Kasumi-1 (cell line): ENCODE measurements at places on chromosomes 11 and 22.
A peak's percentile ranks its signal among the peaks of the same experiment; 100 is the strongest.

GRCh38 chr22:33996824-33997223, 76.5 kb upstream of the LARGE1 start:
- no peak for DNase-seq

- no peak for DNase-seq
These were observed 36.2 kb upstream of the DDX6 start for GRCh38 chr11:118827118-118827517.

- DNase-seq: no peak
These were observed 4.8 kb downstream of the LINC01488 start for GRCh38 chr11:69486056-69486772.

DNA sequence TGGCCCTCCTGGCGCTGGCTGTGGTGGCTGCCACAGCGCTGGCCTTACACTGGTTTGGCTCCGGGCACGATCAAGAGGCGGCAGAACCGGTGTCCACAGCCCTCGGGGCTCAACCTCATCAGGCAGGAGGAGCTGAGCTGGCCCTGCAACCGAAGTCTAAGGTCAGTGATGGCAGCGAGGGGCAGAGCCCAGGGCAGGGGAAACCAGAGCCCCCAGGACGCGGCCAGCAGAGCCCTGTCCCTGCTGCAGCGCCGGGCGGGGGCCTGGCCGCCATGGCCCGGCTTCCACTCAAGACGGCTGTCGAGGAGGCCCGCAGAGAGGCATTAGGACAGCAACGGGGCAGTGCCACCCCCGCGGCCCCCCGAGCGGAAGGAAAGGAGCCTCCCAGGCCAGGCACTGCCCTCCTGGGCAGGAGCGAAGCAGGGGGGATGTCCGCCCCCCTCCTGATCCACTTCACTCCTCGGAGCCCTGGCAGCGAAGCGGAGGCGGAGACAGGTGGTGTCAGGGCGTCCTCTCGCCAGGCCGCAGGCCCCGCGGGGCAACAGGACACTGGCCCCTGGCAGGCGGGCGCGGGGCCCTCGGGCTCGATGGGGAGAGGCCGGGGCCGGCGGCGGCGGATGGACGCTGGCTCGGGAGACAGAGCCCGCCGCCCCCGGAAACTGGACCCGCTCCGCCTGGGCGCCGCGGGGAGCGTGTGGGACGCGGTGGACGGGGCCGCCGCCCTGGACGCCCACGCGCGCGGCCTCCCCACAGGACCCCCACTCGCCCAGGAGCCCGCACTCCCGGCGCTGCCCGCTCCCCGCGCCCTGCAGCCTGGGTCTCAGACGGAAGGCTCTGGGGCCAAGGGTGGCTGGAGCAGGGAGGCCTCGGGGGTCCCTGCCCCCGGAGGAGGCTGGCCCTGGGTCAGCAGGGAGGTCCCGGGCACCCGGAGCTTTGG, 895 bp downstream of the KLHDC7B start:
- no peak for DNase-seq

DNA sequence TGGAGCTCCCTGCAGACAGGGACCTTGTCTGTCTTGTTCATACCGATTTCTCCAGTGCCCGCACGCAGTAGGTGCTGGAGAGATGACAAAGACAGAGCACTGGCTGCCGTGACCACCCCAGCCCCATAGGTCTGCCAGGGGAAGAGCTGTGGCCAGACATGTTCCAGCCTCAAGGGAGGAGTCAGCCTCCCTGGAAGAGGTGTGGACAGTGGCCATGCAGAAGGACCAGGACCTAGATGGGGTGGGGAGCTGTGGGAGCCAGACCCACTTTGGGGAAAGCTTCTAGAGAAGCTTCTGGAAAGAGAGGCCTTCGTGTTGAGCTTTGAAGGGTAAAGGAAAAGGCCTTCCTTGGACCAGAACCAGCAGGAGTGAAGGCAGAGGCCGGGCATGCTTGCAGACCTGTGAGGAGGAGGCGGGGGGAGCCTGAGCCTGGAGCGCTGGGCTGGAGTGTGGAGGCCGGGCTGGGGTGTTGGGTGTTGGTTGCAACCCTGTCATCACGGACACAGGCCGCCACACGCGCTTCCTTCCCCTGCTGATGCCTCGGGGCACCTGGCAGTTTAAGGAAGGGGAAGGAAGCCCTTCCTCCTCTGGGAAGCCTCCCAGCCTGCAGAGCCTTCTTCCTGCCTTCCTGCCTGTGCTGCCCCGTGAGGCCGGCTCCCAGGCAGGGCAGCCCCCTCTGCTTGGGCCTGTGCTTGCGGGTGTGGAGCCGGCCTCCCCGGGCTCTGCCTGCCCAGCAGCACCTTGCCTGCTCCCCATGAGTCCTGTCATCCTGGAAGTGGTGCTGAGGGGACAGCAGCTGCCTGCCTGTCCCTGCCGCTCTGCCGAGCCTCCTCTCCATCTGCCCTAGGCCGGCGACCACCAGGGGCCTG, 12.3 kb downstream of the RELT start:
- DNase-seq: peak; percentile 74

- no peak for DNase-seq
These were observed 975.5 kb upstream of the CCDC90B start for GRCh38 chr11:84261707-84262106.

DNA sequence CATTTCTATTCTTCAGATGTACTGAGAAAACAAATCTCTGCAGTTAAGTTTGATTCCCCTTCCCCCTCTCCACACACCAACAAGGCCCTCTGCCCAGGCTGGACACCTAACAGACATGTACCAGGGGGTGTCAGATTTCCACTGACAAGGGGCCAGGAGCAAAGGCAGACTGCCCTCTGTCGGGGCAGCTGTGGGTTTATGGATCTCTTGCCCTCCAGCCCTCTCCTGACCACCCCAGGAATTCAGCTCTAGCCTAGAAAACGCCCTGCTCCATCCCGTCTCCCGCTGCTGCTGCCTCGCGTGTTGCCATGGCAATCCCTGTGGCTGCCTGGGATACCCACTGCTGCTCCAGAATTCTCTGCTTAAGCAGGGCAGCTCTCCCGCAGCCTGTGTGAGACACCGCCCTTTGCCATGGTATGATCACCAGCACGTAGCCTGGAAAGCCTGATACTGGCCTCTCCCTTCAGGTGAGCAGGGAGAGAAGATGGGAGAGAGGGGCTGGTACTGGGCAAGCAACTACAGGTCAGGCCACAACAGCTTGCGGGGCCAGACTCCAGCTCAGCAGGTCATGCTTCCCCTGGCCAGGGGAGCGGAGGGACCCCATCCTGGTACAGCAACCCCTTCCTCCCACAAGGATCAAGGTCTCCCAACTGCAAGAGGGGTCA, 41.6 kb downstream of the BUD13 start:
- no peak for DNase-seq

DNA sequence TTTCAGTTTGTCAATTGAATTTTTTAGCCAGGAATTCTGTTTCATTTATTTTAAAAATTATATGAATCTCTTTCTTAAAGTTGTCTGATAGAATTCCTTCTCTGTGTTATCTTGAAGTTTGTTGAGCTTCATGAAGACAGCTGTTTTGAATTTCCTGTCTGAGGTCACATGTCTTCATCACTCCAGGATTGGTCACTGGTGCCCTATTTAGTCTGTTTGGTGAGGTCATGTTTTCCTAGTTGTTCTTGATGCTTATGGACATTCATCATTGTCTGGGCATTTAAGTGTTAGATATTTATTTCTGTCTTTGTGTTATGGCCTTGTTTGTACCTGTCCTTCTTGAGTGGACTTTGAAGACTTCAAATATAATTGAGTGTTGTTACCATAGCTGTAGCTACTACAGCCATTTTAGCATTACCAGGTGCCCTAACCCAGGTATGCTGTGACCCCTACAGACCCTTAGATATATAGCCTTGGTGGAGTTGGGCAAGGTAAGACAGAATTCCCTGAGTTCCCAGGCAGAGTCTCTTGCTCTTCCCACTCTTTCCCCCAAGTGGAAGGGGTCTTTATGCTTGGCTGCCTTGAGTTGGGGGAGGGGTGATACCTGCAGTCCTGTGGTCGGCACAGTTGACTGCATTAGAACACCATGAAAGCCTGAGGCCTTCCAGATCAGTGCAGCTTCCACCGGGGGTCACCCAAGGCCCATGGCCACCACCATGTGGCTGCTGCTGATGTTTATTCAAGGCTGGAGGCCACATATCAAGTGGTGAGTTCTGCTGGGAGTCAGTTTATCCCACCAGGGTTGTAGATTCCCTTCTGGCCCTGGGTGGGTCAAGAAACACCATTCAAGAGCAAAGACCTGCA, 229.6 kb downstream of the DYNC2H1 start:
- no peak for DNase-seq

DNA sequence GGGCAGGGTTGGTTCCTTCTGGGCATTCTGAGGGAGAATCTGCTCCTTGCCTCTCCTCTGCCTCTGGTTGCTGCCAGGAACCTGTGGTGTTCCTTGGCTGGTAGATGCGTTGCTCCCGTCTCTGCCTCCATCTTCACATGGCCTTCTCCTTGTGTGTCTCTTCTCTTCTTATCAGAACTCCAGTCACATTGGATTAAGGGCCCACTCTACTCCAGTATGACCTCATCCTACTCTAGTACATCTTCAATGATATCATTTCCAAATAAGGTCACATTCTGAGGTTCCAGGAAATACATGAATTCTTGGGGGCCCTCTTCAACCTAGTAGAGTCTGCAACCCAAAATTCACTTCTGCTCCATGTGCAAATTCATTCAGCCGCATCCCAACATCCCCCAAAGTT, 33.3 kb downstream of the HTR3B start:
- no peak for DNase-seq

GRCh38 chr11:84564867-84565184, 1062.3 kb downstream of the DLG2 start:
- no peak for DNase-seq

DNA sequence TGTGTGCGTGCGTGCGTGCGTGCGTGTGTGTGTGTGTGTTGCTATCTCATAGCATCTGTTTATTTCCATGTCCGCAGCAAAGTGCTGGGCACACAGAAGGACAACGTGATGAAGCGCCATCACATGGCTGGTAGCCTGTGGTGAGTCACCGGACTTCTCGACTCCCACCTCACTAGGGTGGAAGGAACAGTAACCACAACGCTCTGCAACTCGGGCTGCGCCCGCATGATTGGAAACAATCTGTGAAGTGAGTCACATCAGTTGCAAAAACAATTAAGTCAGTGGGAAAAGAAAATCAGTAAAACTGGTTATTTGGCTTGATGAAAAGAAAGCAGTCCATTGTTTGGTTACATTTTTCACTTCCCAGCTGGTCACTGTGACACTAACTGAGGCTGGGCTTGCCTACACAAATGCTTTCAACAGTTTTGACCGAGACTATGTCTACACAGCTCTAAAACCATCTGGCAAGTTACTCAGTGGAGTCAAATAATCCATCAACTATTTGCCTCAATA, 437.3 kb upstream of the CADM1 start:
- no peak for DNase-seq

DNA sequence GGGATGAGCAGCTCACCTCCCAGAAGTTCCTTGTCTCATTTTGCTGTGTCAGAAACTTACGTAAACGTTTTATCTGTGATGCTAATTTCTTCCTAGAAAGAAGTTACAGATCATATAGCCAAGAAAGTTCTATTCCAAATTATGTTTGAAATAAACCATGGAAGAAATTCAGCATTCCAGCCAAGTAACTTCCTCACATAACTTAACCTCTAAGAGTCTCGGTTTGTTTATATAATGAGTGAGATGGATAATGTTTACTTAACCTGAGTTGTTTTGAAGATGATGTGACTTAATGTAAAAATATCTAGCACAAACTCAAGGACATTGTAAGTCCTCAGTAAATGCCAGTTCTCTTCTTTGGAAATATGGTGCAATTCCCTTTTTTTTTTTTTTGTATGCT, 8.9 kb upstream of the MUC15 start:
- DNase-seq: no peak

GRCh38 chr11:96151501-96151900, 191.5 kb downstream of the MAML2 start:
- DNase-seq: no peak

DNA sequence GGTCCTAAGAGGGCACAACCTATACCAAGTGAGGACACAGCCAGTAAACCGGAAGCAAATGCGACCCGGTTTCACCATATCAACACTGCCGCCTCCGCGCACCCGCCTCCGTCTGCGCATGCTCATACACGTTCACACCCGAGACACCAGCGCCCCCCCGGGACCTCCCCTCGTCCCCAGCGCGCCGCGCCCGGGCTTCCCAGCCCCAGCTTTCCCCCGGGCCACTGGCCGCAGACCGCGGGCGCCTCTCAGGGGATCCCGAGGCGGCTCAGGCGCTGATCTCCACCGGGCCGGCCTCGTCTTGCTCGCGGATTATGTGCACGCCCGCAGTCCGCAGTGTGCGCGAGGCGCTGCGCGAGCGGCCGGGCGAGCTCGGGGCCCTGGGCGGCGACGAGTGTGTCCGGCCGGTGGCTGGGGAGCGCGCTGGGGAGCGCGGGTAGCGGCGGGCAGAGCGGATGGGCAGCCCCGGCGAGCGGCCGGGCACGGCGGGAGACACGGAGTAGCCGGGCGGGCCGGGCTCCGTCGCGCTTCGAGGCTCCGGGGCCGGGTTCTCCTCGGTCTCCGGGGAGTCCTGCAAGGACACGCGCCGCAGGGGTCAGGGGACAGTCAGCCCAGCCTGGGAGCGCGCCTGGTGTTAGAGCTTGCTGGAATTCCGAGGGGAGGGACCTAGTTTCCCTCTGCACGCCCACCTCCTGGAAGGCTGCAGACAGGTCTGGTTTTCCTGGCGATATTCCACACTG, 2.0 kb downstream of the HEPN1 start:
- DNase-seq: no peak

- no peak for DNase-seq
These were observed 9.7 kb downstream of the PITPNM1 start for GRCh38 chr11:67495234-67496005.

GRCh38 chr22:44947049-44947448, 62.8 kb downstream of the PHF21B start:
- no peak for DNase-seq

DNA sequence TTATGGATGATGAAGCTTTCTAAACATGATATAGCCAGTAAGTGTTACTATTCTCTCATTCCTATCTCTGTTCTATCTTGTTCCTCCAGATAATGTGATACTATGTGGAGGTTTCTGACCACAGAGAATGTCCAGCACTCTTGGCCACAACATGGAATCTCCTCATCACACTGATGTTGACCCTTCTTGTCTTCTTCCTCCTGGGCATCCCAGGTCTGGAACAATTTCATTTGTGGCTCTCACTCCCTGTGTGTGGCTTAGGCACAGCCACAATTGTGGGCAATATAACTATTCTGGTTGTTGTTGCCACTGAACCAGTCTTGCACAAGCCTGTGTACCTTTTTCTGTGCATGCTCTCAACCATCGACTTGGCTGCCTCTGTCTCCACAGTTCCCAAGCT, 9.9 kb upstream of the OR56B1 start:
- no peak for DNase-seq

DNA sequence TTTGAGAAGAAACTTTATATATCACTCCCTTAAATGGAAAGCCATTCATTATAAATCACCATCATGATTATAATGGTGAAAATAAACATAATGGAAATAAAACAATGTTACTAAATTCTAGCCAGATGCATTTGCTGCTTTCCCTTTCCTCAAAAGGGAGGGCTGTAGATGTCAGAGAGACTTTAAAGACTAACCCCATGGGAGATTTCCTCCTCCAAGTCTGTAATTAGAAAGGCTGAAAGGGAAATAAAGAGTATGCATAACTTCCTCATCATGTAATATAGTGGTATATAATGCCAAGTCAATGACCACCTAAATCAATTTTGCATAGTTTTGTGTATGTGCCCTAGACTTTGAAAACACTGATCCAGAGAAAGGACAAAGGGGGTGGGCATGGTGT, 6.4 kb downstream of the CD6 start:
- no peak for DNase-seq

GRCh38 chr11:67464411-67465188, 4.5 kb downstream of the TMEM134 start:
- peak; percentile 82 for DNase-seq
